A549 (cell line): ENCODE measurements at places on chromosomes 7 and 10.

GRCh38 chr7:1852517-1853430 lies 182.7 kb downstream of the ELFN1 start:
- DNase-seq, result no peak

DNA sequence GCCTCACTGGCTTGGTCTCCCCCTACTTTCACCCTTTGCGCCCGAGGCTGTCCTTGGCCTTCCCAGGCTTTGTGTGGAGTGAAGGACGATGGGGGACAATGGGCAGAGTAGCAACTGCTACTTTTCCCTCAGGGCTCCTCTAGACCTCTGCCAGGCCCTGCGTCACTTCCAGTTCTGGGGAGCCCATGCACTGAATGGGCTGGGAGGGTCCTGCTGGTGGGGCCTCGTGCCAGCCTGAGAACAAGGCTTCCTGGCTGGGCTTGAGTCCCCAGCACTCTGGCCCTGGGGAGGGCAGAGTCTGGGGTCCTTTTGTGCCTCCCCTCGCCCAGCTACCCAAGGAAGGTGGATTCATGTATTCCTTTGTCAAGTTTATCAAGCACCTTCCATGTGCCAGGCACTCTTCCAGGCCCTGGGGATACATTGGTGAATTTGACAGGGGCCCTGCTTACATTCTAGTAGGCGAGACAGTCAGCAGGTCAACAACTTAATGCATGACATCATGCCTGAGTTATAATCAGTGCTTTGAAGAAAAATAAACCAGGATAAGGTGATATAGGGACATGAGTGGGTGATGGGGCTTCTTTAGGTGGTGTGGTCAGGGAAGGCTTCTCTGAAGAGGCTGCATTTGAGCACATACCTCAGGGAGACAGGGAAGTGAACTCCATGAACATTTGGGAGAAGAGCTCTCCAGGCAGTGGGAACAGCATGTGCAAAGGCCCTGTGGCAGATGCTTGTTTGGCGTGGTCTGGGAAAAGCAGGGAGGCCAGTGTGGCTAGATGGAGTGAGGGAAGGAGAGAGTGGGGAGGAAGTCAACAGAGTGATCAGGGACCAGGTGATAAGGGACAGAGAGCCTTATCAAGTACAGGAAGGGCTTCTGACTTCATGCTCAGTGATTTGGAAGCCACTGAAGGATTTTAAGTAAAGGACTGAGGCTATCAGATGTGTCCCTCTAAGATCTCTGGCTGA lies 14.1 kb downstream of the ZMIZ1 start:
- no peak for DNase-seq

- DNase-seq, result no peak
These were observed 125.7 kb downstream of the ARHGAP22 start for GRCh38 chr10:48478980-48479811.

GRCh38 chr10:109412353-109412752 lies 511.0 kb downstream of the XPNPEP1 start:
- DNase-seq, result no peak

DNA sequence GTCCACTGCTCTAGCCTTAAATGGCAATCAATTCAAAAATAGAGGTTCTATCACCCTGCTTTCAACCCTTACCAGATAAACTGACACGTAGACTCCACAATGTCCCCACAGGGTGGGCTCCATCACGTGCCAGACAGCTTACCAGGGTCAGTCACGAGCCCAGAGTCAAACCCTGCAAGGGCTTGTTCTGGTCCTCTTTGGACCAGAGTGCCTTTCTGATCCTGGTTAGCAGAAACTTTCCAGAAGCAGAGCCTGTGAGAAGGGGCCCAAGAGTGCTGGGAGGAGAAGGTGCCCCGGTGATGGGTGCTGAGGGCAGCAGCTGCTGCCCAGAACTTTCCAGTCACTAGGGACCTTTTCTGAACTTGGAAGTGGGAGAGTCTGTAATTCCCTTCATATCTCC lies 354 bp upstream of the GIMAP5 start:
- DNase-seq, result no peak

GRCh38 chr7:12581897-12582296 lies 11.4 kb downstream of the SCIN start:
- no peak for DNase-seq

- no peak for DNase-seq
These were observed 133.8 kb downstream of the NEURL1 start for GRCh38 chr10:103627111-103627892.

GRCh38 chr10:99894613-99895012 lies 112.2 kb downstream of the ABCC2 start:
- no peak for DNase-seq

DNA sequence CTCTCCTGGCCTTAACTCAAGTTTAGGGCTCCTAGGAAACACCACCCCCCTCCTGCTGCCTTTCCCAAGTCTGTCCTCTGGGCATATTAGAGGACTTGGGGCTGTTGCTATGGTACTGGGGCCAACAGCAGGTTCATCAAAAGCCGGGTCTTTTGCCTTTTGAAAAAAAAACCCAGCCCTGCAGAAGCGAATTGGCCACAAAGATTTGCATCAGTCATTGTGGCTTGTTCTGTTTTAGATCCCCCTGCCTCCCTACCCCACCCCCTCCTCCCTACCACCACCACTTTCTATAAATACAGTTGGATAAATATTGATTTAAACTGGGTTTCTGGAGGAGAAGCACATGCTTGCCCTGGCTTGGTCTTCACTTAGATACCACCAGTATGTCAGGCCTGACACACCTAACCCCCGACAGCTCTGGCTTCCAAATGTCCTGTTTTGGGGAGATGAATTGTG lies 7.0 kb downstream of the MXI1 start:
- DNase-seq, result no peak

DNA sequence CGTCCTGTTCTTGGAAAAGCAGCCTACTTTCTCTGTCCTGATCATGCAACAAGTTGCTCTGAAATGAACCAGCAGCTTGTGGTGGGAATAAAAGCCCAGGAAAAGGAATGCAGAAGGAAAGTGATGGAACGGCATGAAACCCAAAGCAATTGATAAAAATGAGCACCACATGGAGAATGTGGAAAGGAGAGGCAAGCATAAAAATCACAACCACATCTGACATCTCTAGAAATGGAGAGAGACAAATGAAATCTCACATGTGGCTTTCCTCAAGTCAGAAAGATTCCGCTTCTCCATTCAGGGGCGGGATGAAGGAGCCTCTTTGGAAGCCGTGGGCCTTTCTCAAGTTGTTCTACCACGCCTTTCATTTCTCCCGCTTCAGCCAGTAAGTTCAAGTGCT lies 631.7 kb upstream of the GALNT17 start:
- no peak for DNase-seq

DNA sequence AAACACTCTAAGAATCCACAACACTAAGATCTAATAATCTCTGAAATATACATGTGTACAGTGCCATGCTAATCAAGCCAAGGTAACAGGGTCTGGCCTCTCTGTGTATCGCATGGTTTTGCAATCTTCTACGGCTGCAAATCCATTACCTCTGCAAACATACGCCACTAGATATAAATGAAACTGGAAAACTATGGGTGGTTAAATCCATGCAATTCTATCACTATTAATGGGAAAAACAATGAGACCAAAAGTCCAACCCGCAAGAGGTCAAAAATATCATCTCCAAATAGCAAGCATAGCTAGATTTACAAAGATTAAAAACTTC lies 23.0 kb downstream of the SGCE start:
- no peak for DNase-seq

- DNase-seq, result no peak
These were observed 6.8 kb upstream of the IFIT1B start for GRCh38 chr10:89371079-89371478.

GRCh38 chr10:97163781-97164501 lies 21.8 kb downstream of the SLIT1 start:
- DNase-seq, result no peak

GRCh38 chr10:42690449-42691360 lies 52.3 kb upstream of the ZNF33B start:
- DNase-seq, result no peak

DNA sequence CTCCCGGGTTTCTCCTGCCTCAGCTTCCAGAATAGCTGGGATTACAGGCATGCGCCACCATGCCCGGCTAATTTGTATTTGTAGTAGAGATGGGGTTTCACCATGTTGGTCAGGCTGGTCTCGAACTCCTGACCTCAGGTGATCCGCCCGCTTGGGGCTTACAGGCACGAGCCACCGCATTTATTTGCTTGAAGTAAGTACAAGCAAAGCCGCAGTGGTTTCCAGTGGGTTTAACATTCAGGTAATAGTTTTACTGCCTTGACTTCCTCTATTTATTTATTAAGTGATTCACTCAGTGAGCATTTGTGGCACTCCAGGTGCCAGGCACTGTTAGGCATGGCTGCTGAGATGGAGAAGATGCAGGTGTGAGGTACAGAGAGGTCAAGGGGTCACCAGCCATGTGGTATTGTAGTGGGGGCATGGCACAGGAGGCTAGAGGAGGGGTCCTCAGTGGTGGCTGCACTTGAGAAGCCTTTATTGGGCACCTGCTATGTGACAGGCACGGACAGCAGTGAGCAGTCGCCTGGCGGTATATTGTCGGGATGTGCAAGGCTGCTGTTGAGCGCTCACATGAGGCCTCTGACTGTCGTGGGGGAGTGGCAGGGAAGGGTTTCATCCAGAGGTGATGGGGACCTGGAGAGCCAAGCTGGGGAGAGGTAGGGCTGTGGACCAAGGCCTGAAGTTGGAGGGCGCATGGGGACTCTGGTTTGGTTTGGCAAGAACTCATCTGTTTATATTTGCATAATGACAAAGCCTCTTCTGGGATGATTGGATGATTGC lies 54.9 kb downstream of the DOCK1 start:
- DNase-seq, result no peak

- DNase-seq, result no peak
These were observed 34.0 kb downstream of the ESYT2 start for GRCh38 chr7:158795272-158795671.

- no peak for DNase-seq
These were observed 35.0 kb downstream of the DNAJC12 start for GRCh38 chr10:67802767-67803538.

DNA sequence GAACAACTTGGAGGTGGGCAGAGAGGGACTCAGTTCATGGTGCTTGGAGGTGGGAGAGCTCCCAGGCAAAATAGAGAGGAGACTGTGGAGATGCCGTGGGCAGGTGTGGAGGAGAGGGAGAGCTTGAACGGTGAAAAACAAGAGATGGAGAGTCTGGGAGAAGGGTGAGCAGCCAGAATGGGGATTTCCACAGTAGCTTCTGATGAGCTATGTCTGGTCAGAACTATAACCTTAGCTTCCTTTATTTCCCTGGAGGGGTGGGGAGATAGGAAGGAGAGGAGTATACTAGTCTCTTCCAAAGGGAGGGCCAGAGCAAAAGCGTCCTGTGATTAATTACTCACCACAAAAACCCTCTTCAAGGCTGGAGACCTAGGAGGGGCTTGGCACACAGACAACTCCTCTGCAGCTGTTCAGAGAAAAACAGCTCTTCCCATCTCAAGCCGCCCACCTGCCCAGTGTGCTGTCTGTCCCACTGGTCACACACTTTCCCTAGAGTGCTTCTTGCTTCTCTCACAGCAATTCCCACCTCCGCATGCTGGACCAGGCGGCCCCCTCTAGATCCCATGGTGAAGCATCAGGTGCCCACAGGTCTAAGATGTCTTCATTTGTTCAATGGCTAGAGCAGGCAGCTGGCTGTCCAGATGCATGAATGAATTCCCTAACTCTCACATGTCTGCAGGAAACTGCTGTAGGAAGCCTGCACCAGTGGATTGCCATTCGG lies 41.9 kb downstream of the TAS2R41 start:
- no peak for DNase-seq

GRCh38 chr10:3689871-3690510 lies 95.0 kb downstream of the KLF6 start:
- DNase-seq, result peak; percentile 17

DNA sequence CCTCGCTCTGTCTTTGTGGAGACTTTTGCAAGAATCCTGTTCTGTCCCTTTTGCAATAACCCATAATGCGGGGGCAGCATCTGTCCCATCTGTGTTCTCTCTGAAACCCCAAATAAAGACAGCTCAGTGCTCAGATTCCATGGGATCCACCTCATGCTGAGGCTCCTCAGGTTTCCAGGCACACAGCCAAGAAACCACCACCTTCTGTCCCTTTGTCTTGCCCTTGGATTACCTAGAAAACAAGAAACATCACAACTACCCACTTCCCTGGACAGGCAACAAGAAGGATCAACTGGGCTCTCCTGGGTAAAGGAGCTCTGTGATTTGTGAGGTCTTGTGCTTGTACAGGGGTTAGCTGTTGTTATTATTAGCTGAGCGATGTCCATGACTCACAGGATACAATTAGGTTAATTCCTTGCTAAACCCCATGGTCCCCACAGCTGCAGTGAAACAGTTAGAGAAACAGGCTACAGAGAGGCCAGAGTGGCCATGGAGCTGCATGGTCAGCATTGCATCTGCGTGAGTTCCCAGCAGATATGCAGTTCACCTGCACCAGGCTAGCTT lies 50.2 kb downstream of the CXCL12 start:
- no peak for DNase-seq

DNA sequence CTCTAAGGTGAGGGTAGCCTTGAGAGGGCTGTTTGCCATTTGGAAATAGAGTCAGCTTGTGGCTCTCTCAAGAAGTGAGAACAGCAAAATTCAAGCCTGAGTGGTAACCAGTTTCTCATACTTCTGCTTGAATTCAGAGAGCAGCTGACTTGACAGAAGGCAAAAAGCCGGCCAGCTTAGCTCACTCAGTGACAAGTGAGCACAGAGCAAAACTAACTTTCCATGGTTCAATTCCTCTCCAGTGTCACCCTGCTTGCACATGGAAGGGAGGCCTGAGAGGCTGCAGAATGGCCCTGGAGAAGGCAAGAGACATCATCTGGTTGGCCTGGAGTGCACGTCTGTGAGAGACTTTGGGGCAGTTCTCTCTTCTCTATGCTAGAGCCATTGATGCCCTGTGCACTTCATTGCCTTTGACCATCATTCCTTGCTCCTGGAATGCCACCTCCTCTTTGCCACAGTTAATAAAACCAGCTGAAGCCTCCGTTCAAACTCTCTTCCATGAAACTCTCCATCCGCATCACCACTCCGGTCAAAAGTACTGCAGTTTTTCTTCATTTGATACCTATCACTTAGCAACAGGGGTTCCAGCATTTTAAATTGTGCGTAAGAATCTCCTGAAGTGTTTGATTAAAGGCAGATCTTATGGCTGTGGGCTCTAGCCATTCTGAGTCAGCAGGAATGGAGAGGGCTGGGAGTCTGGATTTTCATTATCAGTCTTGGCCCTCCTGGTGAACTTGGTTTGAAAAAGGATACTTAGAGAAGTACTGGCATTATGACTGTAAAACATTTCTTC lies 69.8 kb upstream of the PIK3CG start:
- no peak for DNase-seq

GRCh38 chr7:7675686-7676085 lies 35.1 kb downstream of the UMAD1 start:
- DNase-seq, result no peak

DNA sequence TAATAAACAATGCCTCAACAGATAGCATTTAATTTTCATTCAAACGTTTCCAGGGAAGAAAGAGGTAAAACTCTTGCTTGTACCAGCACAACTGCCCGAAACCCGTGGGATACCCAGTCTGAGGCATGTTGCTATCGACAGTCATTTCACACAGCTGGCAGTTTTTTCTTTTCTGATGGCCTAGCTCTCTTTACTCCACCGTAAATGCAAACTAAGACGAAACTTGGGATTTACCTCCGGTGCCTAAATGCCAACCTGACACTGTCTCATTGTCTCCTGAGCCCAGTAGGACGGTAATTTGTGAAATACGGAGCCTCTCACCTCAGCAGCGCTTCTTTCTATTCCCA lies 143.5 kb downstream of the PRPF18 start:
- DNase-seq, result no peak

GRCh38 chr7:50818324-50818723 lies 35.6 kb upstream of the GRB10 start:
- DNase-seq, result no peak
